ACHN (cell line): ENCODE measurements at places on chromosomes 1 and 21.
A peak's percentile ranks its signal among the peaks of the same experiment; 100 is the strongest.

DNA sequence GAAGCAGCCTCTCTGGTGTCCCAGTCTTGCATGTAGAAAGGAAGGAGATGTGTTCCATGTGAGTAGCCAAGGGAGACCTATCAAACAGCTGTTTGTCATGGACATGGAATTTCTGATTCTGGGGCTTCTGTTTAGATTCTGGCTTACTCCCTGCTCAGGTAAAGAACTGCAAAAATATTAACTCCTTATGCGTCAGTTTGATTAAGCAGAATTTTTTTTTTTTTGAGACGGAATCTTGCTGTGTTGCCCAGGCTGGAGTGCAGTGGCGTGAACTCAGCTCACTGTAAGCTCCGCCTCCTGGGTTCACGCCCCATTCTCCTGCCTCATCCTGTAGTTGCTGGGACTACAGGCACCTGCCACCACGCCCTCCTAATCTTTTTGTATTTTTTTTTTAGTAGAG is 6.8 kb downstream of the ARV1 start:
- peak; percentile 43 for DNase-seq

GRCh38 chr1:60487565-60488345 is 414.2 kb upstream of the C1orf87 start:
- DNase-seq: no peak

- DNase-seq: no peak
Measured at GRCh38 chr1:229825042-229825441, 199.0 kb downstream of the URB2 start.

- no peak for DNase-seq
Measured at GRCh38 chr21:14949603-14950002, 115.2 kb downstream of the NRIP1 start.

- DNase-seq: peak; percentile 7
Measured at GRCh38 chr21:31612894-31613785, 46.4 kb upstream of the SOD1 start.

DNA sequence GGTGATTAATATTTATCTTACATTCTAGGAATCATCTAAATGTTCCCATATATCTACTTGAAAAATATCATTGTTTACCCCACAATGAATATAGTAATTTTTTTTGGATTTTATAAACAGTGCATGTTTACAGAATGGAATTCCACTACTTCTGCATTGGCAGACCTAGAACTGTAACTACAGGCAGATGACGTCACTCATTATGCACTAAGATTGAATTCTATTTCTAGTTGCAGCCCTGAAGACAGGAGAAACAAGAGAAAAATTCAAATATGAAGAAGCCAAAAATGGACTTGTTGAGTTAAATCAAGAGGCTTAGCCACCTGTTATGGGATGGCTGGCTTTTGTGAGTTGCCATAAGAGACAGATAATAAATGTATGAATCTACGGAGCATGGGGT is 364.7 kb downstream of the PCP4 start:
- no peak for DNase-seq

- DNase-seq: no peak
Measured at GRCh38 chr1:17215545-17215890, 10.6 kb downstream of the PADI1 start.

GRCh38 chr1:207145401-207146058 is 41.5 kb downstream of the C4BPA start:
- no peak for DNase-seq

DNA sequence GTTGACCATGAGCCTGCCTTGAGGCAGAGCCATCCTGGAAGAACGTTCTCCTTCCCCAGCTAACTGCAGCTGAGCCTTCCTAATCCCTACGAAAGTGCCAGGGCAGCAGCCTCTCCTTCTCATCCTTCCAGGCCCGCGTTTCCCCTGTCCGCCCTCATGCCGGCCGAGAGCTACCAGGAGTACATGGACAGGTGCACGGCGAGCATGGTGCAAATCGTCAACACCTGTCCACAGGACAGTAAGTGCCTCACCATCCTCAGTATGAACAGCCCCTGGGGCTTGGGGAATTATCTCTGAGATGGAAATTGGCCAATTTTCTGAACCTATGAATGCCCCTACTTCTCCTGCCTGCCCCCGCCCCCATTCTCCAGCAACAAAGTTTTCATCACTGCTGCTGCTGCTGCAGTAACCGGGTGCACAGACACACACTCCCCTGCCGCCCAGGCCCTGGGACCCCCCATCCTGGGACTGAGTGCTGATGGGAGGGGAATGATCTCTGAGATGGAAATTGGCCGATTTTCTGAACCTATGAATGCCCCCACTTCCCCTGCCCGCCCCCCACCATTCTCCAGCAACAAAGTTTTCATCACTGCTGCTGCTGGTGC is 39.6 kb downstream of the UBASH3A start:
- no peak for DNase-seq

- peak; percentile 53 for DNase-seq
Measured at GRCh38 chr1:6727535-6727934, 25.9 kb upstream of the DNAJC11 start.

DNA sequence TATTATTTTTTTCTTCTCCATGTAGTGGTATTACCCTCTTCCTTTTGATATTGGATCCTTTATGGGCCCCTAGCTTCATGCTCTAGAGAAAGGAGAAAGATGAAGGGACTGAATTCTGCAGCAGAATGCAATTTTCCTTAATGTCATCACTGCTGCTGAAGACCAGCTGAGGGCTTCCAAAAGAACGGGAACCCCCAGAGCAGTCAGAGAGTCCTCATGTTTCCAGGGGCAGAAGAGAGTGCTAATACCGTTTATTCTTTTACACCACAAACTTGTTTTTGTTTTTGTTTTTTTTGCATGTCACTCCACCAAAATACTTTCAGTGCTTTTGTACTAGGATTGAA is 21.1 kb upstream of the TBX15 start:
- DNase-seq: no peak

DNA sequence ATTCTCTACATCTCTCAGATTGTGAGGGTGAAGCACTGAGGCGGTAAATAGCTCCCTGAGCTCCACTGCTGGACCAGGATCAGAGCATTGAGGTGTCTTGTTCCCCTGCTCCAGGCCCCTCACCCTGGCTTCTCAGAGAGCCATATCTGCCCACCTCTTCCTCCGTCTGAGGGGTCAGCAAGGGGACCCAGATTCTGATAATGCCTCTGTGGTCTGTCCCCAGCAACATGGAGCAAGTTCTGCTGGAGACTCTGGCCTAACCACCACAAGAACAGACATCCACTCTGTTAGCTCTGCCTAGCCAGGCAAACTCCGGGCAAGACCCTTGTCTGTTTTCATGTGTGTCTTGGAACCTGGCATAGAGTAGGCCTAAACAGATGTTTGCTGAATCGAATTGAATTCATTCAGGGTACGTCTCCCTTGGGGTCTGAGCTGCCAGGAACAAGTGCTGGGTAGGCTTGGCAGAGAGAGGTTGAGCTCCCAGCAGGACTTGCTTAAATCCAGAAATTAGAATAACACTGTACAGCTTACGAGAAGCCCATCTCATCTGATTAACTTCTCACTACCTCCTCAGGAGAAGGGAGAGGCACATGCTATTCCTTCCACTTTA is 2.3 kb downstream of the TRAF5 start:
- no peak for DNase-seq

DNA sequence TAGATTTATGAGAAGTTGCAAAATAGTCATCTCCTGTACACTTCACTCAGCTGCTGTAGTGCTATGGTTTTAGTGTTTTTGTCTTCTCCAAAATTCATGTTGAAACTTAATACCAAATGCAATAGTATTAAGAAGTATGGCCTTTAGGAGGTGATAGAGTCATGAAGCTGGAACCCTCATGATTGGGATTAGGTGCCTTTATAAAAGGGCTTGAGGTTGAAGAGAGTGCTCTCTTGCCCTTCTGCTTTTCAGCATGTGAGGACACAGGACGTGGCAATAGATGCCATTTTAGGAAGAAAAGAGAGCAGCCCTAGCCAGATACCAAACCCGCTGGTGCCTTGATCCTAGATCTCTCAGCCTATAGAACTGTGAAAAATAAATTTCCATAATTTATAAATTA is 87.6 kb downstream of the CTH start:
- DNase-seq: no peak

DNA sequence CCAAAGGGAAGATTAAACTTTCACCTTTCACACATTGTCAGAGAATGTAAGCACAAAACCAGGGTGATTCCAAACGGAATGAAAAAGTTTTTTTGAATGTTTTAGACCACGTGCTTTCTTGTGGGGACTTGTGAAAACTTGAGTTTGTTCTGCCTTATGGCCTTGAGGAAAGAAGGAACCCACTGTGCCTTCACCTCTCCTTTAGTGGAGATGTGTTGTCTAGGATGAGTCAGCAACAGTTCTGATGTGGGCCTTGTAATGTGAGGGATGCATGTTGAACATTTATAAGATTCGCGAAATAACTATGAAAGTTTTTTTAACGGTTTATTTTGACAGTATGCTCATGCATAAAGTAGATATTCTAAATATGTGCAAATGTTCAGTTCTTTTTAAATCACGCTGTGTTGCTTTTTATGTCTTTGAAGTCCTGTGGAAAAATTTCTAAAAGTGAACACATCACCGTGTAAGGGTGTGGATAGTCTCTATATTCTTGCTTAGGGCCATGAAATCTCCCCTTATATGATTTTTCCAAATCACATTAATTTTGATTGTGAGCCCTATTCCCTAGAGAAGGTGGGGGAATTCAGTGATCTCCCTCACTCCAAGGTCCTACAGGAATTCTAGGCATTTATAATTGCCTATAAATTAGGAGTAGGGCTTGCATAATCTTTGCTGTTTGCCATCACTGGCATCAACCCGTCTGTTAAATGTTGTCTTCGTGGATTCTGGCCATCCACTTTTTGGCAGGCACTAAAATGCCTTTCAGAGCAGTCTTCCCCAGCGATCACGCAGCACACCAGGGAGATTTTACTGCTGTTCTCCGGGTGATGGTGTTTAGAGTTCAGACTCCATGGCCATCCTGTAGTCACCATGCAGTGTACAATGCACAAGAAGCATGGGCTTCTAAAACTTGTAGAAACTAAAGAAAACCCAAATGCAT is 47.4 kb downstream of the PLA2G4A start:
- no peak for DNase-seq

GRCh38 chr1:114008480-114008941 is 29.2 kb downstream of the OLFML3 start:
- no peak for DNase-seq

DNA sequence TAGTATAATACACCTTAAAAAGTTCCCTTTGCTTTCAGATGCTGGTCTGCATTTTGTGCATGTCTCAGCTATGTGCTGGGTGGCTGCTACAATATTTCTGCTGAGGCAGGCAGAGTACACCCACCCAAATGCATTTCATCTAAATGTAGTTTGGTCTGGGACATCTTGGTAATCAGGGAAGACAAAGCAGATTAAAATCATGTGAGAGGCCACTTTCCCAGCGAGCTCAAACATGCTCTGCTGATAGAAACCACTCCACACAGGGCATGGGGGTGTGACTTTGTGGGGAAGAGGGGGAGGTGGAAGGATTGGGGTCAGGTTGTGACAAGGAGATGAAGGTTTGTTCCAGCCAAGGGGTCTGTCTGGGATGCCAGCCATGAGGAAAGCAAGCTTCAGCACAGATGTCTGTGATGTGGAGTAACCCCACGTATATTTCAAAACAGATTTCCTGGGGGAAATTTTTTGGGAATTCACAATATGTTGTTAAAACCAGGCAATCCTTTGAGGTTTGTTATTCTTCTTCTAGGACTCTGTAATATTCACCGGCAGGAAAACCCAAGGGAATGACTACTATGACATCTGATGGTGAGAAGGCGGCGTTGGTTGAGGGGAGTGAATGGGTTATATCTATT is 255.1 kb upstream of the FGGY start:
- no peak for DNase-seq

GRCh38 chr1:19643602-19644394 is at the start of gene NBL1:
Gene NBL1 (plus strand): TSS chr1:19644311. CDS start chr1:19655031, 10,720 bp downstream.
- DNase-seq: peak; percentile 71

DNA sequence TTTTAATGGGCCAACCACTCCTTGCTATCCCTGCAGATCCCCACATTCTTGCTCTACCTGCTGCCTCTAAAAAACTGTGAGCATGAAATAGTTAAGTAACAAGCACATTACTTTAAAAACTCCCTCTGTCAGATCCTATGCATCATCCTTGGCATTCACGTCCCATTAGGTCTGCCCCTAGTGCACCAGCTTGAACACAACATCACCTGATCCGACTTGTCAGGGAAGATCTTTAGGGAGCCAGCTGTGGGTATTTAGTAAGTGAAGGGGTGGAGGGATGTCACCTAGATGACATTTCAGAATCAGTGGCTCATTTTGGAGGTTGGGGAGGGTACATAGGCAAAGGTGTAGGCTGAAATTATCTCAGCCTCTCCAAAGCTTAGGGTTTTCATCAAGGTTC is 33.5 kb downstream of the RXRG start:
- no peak for DNase-seq
